ENCODE measurements at places on chromosomes 7 and 10.

- DNase-seq, result no peak
These were observed 299.7 kb upstream of the SEMA3C start for GRCh38 chr7:81218480-81219106.

GRCh38 chr7:31720366-31720765, 33.4 kb downstream of the PPP1R17 start:
- DNase-seq, result no peak

DNA sequence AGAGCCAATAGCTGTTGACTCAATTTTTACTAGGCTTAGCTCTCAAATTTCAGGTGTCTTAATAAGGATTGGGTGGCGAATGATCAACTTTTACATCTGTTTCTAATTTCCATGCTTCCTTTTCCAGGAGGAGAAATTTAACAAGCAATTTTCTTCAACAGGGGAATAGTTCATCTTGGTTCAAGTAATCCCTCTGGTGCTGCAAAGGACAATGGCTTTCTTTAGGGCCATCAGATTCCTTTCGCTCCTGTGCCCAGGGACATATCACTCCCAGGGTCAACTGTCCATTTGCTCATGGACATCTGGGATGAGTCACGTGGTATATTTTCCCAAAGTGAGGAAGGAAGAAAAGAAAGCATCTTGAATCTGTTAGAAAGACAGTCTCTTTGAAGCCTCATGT, 313.3 kb downstream of the FRMD4A start:
- no peak for DNase-seq

- no peak for DNase-seq
These were observed 168.0 kb upstream of the RHEB start for GRCh38 chr7:151687523-151688235.

- DNase-seq, result no peak
These were observed 129.8 kb upstream of the GPR26 start for GRCh38 chr10:123536176-123536845.

- DNase-seq, result no peak
These were observed 67.0 kb upstream of the CFAP46 start for GRCh38 chr10:133009218-133009950.

- DNase-seq, result peak; percentile 67
These were observed 218.3 kb downstream of the FAM107B start for GRCh38 chr10:14556285-14556956.

DNA sequence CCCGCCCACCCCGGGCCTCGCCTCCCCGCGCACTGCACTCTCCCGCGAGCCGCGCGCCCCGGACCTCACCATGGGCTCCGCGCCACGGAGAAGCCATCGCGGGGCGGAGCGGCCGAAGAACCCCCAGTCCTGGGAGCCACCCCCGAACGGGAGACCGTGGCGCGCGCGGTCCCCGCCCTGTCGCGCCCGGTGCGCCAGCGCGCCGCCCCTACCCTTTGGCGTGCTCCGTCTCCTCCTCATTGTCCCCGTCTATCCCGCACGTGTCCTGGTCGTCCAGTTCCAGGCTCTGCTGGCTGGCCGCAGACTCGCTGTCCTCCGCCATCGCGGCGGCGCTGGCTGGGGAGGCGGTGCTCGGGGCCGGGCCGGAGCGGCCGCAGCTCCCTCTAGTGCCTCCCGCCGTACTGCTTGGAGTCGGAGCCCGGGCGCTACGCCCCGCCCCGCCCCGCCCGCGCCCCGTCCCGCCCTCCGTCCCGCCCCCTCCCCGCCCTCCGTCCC, at the start of gene NMT2:
Gene NMT2, minus strand, starts transcription at position 403 of the 495 bp plus-strand sequence. Its CDS starts 81 bp downstream, at position 322.
- DNase-seq, result no peak

DNA sequence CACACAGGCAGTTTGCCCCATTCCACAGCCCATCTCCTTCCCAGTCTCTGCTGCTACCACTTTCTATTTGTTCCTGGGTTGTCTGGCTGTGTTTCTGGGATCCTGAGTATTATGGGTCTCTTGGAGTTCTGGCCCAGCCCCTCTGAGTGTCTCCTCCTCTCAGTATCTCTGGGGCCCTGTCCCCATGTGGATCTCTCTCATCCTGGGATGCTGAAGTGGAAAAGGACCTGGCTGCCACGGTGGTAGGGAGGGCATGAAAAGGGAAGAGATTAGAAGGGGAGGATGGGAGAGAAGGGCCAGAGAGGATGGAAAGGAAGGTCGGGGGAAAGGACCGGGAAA, 54.5 kb upstream of the LBX1 start:
- DNase-seq, result no peak

DNA sequence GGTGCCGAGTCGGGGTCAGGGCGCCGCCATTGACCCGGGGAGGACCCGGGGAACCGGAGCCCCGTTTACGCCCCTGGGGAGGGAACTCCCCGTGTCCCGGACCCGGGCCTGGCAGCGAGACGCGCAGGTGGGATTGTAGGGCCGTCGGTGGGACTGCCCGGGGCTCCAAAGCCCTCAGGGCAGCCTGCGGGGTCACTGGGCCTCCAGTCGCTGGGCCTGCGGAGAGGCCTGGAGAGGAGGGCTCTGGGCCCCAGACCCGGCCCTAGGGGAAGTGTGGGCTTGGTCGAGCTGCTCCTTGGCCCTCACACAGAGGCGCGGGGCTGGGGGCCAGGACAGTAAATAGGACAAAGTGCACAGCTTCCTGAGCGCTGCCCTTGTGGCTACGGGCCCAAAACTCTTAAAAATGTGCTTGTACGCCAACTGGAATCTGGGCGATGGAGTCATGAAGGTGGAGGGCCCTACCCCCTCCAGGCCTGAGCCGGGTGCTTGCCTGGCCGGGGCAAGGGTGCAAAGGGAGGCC, 657 bp downstream of the ECHDC3 start:
- DNase-seq, result peak; percentile 44

DNA sequence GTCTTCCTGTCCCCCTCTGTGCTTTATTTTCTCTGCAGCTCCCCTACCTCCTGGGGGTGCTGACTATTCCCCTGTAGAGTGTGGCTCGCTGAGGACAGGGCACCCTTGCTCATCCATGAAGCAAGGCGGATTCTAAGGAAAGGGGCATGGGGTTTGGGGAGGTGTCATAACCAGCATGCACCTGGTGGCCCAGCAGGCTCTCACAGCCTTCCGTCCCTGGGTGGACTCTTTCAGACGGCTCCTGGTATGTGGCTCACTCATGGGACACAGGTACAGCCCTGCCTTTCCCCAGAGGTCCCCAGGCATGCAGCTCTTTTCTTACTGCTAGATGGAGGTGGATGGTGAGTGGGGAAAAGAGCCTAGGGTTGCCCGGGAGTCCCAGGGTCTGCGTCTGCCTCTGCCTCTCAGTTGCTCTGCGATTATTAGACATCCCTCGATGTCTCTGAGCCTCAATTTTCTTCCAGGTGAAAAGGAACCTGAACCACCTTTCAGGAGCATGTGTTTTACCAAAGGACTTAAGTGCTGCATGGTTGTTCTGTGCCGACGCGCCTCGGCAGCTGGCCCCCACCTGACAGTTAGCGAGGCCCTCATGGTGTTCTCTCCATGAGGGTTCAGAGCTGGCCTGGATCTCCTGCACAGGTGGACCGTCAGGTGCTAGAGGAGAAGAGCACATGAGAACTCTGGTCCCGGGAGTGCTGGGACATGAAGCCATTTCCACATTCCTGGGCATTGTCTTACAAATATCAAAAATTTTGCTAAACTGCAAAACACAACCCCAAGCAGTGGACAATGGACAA, 172.5 kb upstream of the SHH start:
- no peak for DNase-seq

DNA sequence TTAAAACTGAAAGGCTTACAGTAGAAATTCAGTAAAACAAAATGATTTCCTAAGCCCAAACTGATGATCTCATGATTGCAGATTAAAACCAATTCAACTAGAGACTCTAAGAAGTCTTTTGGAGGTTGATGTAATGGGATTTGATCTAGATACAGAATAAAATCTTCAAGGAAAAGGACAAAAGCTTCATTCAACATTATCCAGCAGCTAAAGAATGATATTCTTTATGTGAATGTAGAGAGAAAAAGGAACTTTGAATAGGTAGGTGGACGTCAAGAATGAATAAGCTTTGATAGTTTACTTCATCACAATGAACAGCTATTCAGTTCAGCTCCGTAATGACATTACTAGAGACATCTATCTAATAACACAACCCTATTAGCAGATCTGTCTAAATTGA, 744.4 kb downstream of the PHTF2 start:
- no peak for DNase-seq

GRCh38 chr10:43322769-43323168, 48.7 kb upstream of the FXYD4 start:
- DNase-seq, result peak; percentile 74

DNA sequence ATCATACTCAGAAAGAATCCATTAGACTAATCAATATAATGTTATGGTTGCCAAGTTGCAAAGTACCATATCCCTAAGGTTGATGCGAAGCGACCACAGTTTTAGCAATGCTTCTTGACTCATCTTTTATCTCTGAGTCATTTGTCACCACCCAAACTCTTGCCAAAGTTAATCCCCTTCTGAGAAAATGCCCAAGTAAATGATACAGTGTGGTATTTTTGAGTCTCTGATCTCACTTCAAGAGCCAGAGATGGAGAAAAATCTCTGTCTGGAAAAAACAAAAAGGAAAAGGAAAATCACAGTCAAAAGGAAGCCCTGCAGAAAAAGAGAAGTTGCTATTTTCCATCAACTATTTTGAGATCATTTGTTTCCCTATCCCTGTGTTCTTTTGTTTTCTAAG, 26.7 kb upstream of the OTUD1 start:
- DNase-seq, result no peak

DNA sequence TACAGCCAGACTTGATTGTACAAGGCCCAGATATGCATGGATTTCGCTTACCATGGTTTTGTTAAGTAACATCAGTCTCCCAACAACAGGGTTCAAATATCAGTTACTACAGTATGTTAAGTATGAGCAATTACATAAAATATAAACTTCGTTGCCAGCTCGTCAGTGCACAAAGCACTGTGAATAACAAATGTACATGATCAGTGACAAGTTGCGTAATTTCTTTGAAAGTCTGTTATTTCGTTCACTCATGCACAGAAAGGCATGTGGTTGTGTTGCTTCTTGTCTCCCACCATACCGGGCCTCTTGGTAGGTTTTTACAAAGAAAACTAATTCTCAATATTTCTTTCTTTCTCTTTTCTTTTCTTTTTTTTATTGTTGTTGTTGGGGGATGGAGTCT, 12.5 kb upstream of the ZNF487 start:
- DNase-seq, result no peak

- no peak for DNase-seq
These were observed 271.9 kb downstream of the TNS3 start for GRCh38 chr7:47310020-47310419.
